Stimulated activated CD4-positive, alpha-beta T cell treated with anti-CD3 and anti-CD28 coated beads, Interleukin-1b, Interleukin-23, amount 100 ng/mL, for 4 hours (primary cell): ENCODE measurements at places on chromosomes 12 and 14.

- DNase-seq = no peak
Measured at GRCh38 chr12:83801972-83802371, 1110.6 kb downstream of the SLC6A15 start.

DNA sequence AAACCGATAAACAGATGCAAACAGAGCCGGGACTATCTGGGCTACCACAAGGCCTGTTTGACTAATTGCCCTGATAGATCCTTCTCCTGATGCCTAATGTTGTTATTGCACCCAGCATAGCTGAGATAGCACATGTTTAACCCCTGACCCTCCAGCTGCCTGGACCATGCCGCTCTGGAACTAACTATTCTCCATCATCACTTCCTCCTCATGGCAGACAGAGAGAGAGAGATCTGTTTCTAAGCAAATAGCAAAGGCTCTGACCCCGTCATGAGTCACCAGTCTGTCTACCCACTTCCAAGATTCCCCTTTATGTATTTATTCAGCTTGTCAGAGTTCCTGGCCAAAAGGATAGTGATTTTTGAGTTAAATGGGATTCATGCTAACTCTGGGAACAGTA is 58.2 kb upstream of the FLRT2 start:
- DNase-seq = no peak

DNA sequence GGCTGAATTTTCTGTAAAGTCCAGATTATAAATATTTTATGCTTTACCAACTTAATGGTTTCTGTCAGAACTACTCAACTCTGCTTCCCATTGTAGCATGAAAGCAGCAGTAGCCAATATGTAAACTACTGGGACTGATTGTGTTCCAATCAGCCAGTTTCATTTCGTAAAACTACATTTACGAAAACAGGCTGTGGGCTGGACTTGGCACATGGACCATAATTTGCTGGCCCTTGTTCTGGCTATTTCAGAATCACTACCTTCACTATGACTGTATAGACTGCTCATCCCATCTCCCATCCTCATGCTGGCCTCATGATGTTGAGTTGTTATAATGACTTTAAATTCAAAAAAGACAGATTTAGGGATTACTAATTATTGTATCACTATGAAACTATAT is 38.7 kb downstream of the FAR2 start:
- no peak for DNase-seq

- DNase-seq = no peak
Measured at GRCh38 chr12:129873833-129874208, 30.0 kb downstream of the TMEM132D start.

GRCh38 chr12:66813137-66813892 is 134.4 kb upstream of the GRIP1 start:
- no peak for DNase-seq

GRCh38 chr12:66044731-66045130 is 85.8 kb downstream of the LLPH start:
- DNase-seq = no peak

GRCh38 chr12:15520083-15520482 is 197.8 kb downstream of the PTPRO start:
- DNase-seq = no peak

- DNase-seq = no peak
Measured at GRCh38 chr12:57693317-57693658, 644 bp upstream of the OS9 start.

DNA sequence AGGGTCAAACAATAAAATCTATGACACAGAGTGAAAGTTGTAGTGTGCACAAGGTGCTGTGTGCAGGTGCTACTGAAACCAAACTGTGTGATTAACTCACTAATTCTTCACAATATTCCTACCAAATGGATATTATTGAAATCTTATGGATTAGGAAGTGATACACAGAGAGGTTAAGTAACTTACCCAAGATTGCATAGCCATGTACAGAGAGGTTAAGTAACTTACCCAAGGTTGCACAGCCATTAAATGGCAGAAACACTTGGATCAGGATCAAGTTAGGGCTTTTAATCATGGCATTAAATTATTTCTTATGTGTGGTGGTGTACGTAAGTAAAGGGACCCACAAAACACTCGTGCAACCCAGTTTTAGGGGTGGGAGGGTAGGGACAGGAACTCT is 771.4 kb downstream of the AACS start:
- DNase-seq = no peak
